ENCODE measurements at places on chromosomes 6 and 20.

GRCh38 chr6:40049128-40049527, 114.9 kb upstream of the MOCS1 start:
- DNase-seq = no peak

DNA sequence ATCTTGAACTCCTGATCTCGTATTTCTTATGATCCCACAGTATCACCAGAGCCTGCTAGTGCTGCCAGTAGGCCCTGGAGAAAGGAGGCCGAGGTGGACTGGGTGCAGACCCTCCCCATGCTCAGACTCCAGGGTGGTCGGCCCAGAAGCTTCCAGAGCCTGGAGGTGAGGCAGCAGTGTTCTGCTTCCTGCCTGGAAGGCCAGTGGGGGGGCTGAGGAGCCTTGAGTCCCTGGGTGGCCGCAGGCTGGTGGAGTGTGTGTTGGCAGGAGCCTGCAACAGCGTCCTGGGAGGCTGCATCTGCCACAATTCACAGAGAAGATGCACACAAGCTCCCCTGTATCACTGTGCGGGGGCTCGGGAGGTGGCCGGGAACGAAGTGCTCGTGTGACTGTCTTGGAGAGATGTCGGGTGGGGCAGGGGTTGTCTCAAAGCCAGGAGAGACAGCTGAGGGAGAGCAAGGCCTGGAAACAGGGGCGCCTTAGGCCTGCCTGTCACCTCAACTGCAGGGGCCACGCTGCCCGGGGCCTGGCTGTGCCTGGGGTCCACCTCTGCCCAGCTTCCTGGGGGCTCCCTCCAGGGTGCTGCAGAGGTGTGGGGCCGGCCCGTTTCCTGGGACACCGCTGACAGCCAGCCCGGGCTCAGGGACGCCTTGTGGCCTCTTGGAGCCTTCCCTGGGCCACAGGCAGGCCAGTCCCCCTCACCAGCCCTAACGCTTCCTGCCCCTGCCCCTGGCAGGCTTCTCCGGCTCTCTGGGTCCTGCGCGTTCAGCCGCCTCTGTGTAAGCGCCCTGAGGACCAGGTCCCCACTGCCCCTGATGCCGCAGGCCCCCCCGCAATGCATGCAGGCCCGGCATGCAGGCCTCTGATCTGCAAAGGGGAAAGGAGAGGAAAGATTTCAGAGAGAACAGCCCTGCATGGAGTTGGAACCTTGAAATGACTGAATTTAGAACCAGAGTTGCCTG, 24.2 kb upstream of the MAS1 start:
- no peak for DNase-seq

DNA sequence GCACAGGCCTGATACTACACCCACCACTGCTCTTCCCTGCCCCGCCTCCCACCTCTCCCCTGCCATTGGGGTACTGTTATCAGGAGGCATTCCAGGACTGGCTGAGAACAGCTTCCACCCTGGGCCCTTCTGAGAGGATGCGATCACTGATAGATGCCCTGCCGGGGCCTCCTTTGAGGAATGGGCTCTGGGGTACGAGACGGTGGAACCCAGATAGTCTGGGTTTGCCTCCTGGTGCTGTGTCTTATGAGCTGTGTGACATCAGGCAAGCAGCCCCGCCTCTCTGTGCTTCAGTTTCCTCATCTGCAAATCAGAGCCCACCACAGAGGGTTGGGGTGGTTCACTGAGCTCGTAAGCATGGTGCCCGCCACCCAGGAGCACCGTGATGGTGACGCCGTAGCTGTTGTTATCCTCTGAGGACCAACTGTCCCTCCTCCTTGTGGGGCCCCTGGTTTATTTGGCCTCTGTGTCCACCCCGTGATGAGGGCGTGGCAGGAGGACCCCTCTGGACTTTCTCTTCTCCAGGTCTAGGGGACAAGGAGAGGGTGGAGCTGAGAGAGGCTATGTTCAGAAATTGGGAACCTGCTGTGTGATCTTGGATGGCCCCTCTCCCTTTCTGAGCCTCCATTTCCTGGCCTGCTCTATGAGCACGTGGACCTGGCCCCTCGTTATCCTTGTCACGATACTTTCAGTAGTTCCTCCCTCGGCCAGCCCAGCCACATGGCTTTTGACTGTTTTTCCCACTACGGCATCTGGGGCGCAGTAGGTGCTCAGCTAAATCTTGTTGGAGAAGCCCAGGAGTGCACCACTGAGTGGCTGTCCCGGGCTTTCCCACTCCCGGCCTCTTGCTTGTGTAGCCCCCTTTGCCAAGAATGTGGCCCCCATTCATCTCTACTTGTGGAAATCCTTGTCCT, 18.3 kb downstream of the SRC start:
- DNase-seq = no peak

DNA sequence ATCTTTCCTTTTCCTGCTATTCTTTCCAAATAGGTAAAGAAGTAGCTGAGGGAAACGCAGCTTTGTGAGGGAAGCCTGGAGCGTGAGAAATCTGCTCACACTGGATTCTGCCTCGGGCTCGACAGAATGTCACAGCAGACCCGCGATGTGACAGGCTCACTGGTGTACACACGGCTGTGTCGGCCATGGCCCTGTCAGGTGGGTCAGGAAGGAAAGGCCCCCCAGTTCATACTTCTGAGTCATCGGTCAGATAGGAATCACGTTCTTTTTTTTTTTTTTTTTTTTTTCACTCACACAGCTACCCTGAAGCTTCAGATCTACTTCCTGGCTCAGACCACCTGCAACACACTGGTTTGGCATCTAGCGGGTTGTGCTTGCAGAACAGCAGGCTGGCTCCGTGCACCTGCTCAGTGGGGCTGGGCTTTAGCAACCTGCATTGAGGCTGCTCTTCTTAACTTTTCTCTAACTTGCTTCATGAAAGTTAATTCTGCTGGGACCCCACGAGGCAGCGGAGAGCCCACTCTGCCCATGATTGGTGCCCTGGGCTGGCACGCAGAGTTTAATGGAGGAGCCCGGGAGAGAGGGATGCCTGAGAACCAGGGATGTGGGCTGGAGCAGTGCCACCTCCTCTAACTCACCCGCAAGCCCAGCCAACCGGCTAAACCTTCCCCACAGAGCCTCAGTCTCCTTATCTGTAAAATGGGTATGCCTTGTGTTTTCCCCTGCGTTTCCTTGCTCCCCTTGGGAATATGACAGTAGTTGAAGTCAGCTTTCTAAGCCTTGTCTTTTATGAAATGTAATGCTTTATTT, 61.5 kb upstream of the FNDC1 start:
- no peak for DNase-seq

DNA sequence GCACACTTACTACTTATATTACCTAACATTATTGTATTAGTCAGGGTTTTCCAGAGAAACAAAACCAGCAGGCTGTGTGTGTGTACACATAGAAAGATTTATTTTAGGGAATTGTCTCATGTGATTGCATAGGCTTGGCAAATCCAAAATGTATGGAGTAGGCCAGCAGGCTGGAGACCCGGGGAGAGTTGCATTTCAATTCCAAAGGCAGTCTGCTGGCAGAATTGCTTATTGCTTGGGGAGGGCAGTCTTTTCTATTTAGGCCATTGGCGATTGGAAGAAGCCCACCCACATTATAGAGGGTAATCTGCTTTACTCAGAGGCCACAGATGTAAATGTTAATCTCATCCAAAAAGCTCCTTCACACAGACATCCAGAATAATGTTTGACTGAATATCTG, 157.0 kb downstream of the ADGRG6 start:
- no peak for DNase-seq

- DNase-seq = no peak
Measured at GRCh38 chr6:146258206-146258605, 229.3 kb downstream of the GRM1 start.

DNA sequence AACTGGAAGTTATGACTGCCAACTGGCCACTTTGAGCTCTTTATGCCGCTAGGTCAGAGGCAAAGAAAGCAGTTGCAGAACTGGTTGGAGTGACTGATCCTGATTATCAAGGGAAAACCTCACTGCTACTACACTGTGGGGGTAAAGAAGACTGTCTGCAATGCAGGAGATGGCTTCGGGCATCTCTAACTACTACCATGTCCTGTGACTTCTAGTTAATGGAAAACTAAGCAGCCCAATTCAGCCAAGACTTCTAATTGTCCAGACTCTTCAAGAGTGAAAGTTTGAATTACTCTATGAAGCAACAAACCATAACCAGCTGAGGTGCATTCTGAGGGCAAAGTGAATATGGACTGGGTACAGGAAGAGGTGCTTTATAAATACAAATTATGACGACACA, 773.6 kb upstream of the SLC35B3 start:
- DNase-seq = no peak

- DNase-seq = peak; percentile 47
Measured at GRCh38 chr20:36541768-36542488, 609 bp downstream of the MYL9 start.

DNA sequence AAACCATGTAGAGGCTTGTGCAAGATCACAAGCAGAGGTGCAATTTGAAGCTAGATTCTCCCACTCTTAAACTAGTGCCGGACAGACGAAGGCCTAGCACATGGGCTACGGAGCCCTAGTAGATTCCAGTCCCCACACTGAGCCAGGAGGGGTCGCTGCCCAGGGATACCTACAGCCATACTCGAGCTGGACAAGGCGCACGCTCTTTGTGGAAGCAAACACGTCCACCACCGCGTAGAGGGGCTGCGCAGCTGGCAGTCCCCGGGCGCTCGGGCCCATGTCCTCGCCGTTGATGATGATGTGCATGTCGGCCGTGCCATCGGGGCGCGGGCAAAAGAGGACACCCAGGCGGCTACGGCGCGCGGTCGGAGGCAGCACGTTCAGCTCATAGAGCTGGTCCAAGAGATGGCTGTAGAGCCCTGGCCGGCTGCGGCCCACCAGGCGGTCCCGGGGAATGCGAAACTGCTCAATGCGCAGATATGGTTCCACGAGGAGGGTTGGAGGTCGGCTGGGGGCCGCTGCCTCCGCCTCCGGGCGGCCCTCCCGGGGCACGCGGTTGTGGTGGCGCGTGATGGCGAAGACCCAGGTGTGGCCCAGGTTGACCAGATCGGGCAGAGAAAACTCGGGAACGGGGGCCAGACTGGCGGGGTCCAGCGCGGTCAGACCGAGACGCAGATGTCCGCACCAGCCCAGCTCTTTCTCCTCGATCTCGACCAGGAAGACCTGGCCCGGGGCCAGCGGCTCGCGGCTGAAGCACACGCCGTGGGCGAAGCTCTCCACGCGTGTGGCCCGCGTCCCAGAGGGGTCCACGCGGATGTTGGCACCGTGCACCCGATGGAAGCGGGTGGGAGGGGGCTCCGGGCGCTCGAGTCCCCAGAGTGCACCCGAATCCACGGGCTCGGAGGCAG, 677 bp downstream of the NEURL2 start:
- DNase-seq = no peak
